ENCODE measurements at places on chromosomes 16 and 17.

DNA sequence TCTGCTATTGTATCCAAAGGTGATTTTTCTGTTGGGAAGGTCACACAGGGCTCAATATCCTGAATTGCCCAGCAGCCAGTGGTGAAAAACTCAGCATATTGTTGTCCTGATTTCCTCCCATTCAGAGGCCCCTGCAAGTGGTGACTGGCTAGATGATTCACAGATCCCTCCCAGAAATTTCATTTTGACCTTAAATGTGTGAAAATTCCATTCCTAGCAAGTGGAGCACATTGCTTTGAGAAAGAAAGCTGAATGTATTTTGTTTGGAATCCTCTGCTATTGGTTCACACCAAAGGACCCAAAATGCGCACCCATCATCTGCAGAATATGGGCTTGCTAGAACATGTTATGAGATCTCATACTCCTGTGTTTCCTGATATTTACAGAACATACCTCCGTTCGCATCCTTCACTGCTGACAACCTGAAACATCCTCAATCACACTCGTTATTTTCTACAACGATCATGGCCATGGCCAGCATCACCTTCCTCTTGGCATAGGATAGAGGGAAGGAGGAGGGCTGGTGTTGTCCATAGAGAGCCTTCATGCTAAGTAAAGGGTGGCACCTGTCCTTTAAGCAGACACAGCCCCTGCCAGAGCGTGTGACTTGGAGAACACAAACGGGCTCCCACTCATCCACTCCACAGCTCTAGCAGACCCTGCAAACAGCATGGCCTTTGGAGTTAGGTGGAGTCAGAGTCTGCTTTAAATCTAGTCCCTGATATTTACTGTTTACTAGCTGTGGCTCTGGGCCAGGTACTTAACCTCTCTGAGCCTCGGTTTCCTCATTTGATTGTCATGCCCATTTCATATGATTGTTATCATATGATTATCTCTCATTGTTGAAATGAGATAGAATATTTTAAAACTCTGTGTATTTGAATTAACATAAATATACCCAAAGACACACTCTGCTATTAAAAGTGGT lies 30.4 kb upstream of the NFAT5 start:
- DNase-seq, result no peak

DNA sequence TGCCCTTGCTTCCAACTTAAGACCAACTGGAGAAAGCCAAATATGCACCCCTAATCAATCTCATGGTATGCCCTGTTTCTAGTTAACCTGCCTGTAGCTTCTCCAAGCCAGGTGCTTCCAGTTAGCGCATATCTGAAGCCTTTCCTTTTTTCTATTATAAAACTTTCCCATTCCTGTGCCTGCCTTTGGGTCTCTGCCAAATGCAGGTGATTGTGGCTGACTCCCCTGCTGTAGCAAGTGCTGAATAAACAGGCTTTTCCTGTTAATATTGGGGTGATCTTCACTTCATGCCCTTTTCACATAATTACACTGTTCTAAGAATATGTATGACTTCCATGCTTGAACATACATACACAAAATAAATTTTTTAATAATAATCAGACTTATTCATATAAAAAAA lies 207.4 kb downstream of the TANC2 start:
- DNase-seq, result no peak

- DNase-seq, result no peak
Measured at GRCh38 chr17:78774453-78774852, 7.6 kb downstream of the CYTH1 start.

DNA sequence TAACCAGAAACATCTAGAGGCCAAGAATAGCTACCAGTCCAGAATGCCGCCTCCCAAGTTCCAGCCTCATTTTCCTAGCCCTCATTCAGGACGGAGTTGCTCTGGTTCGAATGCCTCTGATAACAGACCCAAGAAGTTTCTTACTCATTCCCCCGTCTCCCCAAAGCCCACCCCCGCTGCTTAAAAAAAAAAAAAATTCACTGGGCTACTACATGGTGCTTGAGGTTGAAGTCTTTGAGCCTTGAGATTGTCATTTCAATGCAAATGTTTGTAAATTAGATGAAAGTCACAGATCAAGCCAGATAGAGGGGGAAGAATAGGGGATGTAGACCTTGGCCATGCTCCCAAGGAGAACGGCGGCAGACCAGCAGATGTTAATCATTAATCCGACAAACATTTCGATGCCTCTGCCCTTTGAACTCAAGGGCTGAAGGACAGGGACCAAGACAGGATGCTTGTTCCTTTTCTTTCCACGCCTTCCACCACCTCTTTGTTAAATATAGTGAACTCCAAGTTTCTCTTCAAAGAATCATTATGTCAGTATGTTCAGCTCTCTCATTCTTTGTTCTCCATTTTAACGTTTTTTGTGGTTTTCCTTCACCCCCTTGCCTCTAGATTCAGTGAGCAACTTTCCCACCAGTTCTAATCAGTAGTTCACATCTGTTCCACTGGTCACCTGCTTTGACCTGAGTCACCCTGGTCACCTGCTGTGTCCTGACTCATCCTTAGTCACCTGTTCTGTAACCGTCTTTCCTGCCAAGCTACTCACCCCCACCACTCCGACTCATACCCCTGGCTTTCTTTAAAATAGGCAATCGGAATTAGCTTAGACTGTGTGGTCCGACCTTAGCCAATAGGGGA lies 190.3 kb downstream of the CPPED1 start:
- no peak for DNase-seq

- DNase-seq, result no peak
Measured at GRCh38 chr17:28862561-28862960, 7.7 kb downstream of the ERAL1 start.

GRCh38 chr17:67377488-67378453 lies 690 bp downstream of the PITPNC1 start:
- DNase-seq, result peak; percentile 71

DNA sequence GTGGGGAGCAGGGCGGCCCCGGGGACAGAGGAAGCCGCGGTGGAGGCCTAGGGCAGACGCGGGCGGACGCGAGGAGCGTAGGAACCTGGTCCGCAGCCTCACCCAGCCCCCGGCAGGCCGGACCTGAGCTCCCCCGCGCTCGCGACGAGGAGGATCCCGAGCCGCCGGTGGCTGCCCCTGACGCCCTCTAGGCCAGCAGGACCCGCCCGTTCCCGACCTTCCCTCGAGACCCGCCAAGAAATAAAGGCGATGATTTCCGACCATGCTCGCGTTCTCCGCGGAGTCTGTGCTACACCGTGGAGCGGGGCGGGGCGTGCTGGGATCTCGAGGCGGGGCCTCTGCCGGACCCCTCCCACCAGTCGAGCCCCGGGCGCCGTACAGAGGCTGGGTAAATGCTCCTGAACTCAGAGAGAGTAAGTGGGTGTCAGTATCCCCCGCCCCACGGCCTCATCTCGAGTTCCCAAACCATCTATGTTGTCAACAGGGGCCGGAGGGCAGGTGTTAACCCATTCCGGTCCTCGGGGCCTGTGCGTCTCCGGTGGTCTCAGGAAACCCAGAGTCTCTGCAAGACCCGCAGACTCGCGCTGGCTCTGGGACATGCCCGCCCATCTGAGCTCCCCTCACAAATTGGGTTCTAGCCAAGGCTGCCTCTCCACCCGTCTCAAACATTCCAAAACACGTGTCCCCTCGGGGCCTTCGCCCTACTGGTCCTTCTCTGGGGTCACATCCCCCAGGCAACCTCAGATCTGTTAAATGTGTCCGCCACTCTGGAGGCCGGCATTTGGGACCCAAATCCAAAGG lies 13.7 kb downstream of the SYCE1L start:
- DNase-seq, result peak; percentile 59

- DNase-seq, result peak; percentile 71
Measured at GRCh38 chr17:40547079-40547784, 18.0 kb downstream of the CCR7 start.

DNA sequence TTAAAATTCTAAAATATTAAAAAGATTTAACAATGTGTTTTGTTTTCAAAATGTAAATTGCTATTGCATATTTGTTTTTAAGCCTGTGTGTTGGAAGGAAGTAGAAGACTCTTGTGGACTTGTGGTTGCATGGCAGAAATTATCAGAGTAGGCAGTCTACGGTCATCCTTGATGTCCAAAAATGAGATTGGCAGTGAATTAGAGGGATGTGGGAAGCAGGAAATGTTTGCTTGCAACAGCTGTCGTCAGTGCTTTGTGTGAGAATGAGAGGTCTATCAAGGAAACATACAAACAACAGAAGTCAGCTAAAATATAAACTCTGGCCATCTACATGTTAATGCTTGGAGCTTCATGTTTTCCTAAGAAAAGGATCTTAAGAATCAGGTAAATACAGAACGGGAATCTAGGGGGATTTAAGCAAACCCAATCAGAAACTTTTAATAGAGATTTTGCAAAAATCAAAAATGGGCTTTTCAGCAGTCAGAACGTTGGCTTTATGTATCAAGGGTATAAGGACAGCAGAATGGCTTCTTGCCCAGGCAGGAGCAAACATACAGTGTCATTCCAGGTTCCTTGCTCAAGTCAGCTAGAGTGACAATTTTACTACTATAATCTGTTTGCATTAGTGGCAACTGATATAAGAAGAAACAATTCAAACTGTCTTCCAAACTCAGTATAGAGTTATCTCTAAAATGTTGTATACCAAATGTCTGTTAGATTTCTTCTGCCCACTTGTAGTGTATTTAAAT lies 196.7 kb downstream of the CYB561 start:
- no peak for DNase-seq

DNA sequence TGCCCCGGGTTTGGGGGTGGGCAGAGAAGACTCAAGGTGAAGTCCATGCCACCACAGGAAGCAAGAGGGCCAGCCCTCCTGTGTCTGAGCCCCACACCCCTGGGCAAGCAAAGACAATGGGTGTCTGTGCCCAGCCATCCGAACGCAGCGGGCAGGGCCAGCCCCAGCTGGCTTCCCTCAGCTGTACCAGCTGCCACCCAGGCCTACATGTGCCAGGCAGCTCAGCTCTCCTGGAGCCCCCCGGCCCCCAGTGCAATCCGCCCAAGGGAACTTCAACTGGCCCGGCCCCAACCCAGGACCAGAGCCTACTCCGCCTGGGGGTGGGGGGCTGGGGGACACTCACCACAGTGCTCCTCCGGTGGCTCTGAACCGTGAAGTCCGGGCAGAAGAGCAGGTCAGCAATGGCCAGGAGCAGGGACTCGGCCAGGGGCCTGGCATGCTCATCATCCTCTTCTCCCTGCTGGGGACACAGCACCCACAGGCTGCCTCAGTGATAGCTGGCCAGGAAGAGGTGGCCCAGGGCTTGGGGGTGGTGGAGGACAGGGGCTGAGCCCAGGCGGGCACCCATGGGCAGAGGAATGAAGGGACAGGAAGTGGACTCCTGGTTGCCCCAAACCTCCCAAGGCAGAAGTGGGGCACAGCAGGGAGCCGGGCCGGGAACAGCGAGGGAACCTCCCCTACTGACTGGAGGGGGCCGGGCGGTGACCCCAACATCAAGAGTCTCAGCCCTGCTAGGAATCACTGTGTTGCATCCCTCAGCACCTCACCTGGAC lies 9.8 kb downstream of the HID1 start:
- DNase-seq, result no peak

- DNase-seq, result peak; percentile 67
Measured at GRCh38 chr16:69823831-69824563, 61.9 kb downstream of the WWP2 start.

GRCh38 chr17:82388223-82388921 lies 16.8 kb downstream of the UTS2R start:
- no peak for DNase-seq

- DNase-seq, result no peak
Measured at GRCh38 chr17:59893676-59894100, 767 bp downstream of the RPS6KB1 start.

DNA sequence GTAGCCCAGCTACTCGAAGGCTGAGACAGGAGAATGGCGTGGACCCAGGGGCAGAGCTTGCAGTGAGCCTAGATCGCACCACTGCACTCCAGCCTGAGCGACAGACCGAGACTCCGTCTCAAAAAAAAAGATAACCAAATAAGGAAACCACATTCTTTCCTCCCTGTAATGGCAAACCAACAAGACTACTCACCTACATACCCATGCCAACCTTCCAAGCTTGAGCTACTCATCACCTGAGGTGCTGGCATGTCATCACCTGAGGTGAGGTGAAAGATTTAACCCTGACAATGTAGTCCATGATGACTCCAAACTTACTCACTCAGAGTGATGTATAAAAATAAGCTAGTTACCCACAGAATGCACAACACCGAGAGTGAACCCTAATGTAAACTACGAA lies 85.2 kb downstream of the SMG6 start:
- DNase-seq, result peak; percentile 30

- DNase-seq, result no peak
Measured at GRCh38 chr16:84848986-84849634, 29.3 kb downstream of the CRISPLD2 start.

- DNase-seq, result no peak
Measured at GRCh38 chr17:44083250-44083849, 12.8 kb downstream of the G6PC3 start.

- DNase-seq, result no peak
Measured at GRCh38 chr16:276426-277077, 808 bp upstream of the RGS11 start.

DNA sequence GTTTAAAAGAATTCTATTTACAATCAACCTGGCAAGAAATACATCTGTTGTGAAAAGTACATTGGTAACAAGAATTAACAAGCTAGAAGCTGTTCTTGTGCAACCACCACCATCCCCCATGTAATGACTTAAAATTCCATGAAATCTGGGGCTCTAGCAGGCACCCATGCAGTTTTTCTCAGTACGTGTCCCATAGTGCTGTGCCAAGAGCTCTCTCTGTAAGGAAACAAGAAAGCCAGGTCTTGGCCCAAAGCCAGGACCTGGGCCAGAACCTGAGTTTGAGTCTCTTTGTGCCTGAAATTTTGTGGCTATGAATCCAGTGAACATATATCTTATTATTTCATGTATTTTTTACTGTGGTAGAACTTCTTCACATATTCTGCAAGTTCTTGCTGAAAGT lies 46.6 kb downstream of the NUP93 start:
- no peak for DNase-seq

- DNase-seq, result no peak
Measured at GRCh38 chr17:73369111-73369521, 57.3 kb upstream of the CDC42EP4 start.

- DNase-seq, result no peak
Measured at GRCh38 chr17:79220713-79221291, 146.2 kb downstream of the ENGASE start.

GRCh38 chr16:15882563-15882962 lies 5.8 kb downstream of the CEP20 start:
- DNase-seq, result no peak

GRCh38 chr16:27233731-27234130 lies 30.4 kb downstream of the KDM8 start:
- DNase-seq, result no peak

DNA sequence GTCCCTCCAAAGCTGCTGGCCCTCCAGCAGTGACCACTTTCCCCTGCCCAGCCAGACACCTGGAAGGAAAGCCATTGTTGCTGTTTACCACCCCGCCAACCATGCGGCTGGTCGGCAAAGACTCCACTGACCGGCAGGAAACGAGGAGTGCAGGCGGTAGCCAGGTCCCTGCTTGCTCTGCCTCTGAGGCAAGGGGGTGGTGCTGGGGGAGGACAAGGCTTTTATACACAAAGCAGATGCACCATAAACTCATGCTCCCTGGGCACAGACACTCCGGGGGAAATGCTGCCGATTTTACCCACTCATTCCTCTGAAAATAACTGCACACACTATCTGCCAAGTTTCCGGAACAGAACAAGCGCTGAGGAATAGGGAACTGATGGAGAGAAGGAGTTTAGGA lies 62.8 kb upstream of the GRIN2A start:
- DNase-seq, result no peak

- DNase-seq, result no peak
Measured at GRCh38 chr16:2009164-2009711, 383 bp downstream of the ZNF598 start.

- no peak for DNase-seq
Measured at GRCh38 chr16:89050119-89050867, 43.4 kb upstream of the ACSF3 start.

All from GM06990 (cell line).